ENCODE measurements at places on chromosomes 4 and X.

- H3K4me1 ChIP-seq: peaks cover 12% of the 10 kb centered on the region
- DNase-seq: peak; percentile 55
- H3K27me3 ChIP-seq: no peaks in the 10 kb centered on the region
- peaks cover 7% of the 10 kb centered on the region for H3K36me3 ChIP-seq
These were observed 14.5 kb upstream of the ETNPPL start for GRCh38 chr4:108777388-108777787.

GRCh38 chr4:180189666-180190065 lies 2053.5 kb upstream of the TENM3 start:
- no peaks in the 10 kb centered on the region for H3K36me3 ChIP-seq
- DNase-seq: no peak
- no peaks in the 10 kb centered on the region for H3K4me1 ChIP-seq
- no peak overlapping the region for H3K4me3 ChIP-seq
- no peaks in the 10 kb centered on the region for H3K27me3 ChIP-seq
- H3K27ac ChIP-seq: no peak overlapping the region

DNA sequence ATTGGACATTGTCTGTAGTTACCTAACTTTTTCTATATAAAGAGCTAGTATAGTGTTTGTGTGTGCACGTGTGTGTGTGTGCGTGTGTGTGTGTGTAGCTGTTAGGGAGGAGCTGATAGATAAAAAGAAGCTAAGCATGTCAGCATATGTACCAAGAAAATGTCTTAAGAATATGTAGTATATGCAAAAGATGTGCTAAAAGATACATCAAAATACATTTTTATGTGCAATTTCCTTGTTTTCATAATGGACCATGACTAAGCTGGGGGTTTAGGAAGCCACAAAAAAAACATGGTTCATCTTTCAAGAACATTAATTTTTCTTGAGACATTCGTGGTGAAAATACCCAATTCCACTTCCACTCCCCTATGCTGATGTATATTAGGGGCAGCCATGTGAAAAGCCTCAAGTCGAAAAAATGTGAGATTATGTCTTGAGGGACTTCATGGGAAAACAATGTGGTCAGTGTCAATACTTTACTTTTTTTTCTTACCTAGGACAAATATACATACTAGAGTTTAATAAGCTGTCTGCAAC lies 1599.7 kb downstream of the ARAP2 start:
- H3K36me3 ChIP-seq: no peaks in the 10 kb centered on the region
- no peaks in the 10 kb centered on the region for H3K27me3 ChIP-seq
- peak; percentile 13 for DNase-seq
- no peak overlapping the region for H3K4me3 ChIP-seq

- H3K4me1 ChIP-seq: peaks cover 9% of the 10 kb centered on the region
- DNase-seq: no peak
- H3K27ac ChIP-seq: no peak overlapping the region
- H3K36me3 ChIP-seq: peaks cover 6% of the 10 kb centered on the region
- H3K27me3 ChIP-seq: no peaks in the 10 kb centered on the region
- no peak overlapping the region for H3K4me3 ChIP-seq
These were observed 747.2 kb downstream of the STPG2 start for GRCh38 chr4:97396097-97396496.

GRCh38 chr4:99321241-99322191 lies at the start of gene ADH1B:
TSS of gene ADH1B (minus strand) at chr4:99321401. CDS start at chr4:99321331, 70 bp downstream.
- peak within 1 kb of the TSS; percentile 76 for H3K4me3 ChIP-seq
- DNase-seq: no peak
- peaks cover 36% of the 10 kb centered on the region for H3K36me3 ChIP-seq
- peaks cover 29% of the 10 kb centered on the region for H3K4me1 ChIP-seq
- no peaks in the 10 kb centered on the region for H3K27me3 ChIP-seq
- peak within 1 kb of the TSS; percentile 96 for H3K27ac ChIP-seq

- DNase-seq: peak; percentile 57
- no peaks in the 10 kb centered on the region for H3K4me1 ChIP-seq
- H3K27me3 ChIP-seq: no peaks in the 10 kb centered on the region
- H3K27ac ChIP-seq: no peak overlapping the region
- H3K36me3 ChIP-seq: no peaks in the 10 kb centered on the region
These were observed 268.9 kb downstream of the ASMT start for GRCh38 chrX:1883772-1884171.

- H3K27ac ChIP-seq: no peak overlapping the region
- DNase-seq: no peak
- peaks cover 56% of the 10 kb centered on the region for H3K36me3 ChIP-seq
These were observed 116.4 kb downstream of the AFF1 start for GRCh38 chr4:87051121-87051713.
